ENCODE measurements at places on chromosomes 7 and 10.
A peak's percentile ranks its signal among the peaks of the same experiment; 100 is the strongest.

DNA sequence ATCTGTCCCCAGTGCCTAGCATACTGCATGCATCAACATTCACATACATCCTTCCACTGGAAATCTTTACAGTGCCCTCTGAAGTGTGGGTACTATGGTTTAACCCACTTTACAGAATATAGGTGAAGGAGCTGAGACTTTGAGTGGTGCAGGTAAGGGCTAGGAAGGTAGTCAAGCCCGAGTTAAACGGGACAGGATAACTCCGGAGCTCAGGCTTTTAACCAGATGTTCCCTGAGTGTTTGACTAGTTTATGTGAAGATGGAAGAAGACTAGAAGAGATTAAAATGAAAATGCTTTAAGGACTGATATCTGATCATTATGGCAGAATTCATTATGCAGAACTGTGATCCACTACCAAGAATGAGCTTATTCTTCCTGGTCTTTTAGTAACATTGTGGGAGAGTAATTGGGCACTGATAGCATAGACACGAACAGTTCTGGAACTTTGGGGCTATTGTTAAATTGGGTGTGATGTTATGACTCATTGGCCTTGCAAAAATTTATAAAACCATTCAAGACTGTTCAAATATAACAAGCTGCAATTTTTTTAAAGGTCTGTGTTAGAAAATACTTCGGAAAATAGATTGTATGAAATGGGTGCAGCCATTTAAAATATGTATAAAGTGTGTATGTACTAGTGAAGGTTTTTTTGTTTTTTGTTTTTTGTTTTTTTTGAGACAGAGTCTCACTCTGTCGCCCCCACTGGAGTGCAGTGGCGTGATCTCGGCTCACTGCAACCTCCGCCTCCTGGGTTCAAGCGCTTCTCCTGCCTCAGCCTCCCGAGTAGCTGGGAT is 4.4 kb downstream of the CUL1 start:
- DNase-seq: no peak

- no peak for DNase-seq
Observed at GRCh38 chr10:111993872-111994426, 189.6 kb downstream of the GPAM start.

GRCh38 chr10:66572700-66573099 is 353.1 kb upstream of the LRRTM3 start:
- no peak for DNase-seq

DNA sequence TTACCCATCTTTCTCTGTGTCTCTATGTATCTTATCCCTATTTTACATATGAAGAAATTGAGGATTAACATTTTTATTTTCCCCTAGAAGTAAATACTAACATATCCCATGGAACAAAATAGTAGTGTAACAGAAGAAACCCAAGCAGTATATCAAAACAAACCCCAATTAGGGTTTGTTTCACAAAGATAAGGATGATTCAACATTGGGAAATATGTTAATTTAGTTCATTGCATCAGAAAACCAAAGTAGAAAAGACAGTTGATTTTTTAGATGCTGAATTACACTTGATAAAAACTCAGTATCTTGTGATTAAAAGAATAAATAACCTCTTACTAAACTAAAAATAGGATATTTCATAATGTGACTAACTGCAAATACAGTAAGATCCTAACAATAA is 87.8 kb downstream of the GLCCI1 start:
- DNase-seq: no peak

GRCh38 chr10:57247271-57247670 is 886.2 kb upstream of the ZWINT start:
- DNase-seq: no peak

DNA sequence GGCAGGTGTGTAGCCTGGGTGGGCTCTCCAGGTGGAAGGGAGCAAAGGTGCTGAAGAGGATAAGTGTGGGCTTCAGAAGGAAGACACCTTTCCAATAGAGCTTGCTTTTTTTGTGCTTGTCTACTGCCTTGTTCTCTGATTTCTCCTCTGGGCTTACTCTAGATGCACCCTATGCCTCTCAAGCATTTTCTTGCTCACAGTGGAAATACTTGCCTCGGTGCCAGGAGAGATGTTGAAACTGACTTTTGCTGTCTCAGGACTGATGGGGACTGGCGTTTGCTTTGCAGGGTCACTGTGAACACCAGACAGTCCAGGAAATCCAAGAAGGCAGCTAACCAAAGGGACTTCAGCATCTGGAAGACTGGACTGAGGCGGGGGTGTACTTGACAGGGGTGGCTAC is 187.9 kb downstream of the SNX10 start:
- DNase-seq: no peak

DNA sequence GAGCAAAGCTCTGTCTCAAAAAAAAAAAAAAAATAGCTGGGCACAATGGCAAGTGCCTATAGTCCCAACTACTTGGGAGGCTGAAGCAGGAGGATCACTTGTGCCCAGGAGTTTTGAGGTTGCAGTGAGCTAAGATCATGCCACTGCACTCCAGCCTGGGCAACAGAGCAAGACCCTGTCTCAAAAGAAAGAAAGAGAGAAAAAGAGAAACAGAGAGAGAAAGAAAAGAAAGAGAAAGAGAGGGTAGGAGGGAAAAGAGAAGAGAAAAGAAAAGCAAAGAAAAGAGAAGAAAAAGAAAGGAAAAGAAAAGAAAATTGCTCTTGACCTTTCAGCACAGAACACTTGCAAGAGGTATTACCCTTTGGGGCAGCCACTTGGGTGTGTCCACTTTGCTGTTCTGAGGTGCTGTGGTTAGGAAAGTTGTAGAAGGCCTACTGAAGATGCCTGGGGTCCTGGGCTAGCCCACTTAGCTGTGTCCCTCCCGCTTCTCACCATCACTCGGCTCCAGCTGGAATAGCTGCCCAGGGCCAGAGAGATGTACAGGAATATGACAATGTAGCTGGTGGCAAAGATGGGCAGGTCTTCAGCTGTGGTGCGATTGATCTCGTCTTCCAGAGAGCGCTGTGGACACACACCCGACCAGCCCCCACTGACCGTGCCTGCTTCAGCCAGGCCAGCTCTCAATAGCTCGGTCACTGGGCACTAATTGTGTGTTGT is 5.6 kb downstream of the NPC1L1 start:
- no peak for DNase-seq

- DNase-seq: no peak
Observed at GRCh38 chr7:3888096-3888495, 587.0 kb downstream of the SDK1 start.

DNA sequence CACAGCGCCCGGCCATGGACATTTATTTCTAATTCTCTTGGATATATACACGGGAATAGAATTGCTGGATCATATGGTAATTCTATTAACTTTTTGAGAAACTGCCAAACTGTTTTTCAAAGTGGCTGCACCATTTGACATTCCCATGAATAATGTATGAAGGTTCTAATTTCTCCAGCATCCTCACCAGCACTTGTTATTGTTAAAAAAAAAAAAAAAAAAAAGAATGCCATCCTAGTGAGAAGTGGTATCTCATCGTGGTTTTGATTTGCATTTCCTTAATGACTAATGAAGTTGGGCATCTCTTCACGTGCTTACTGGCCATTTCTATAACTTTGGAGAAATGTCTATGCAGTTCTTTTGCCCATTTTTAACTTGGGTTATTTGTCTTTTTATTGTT is 13.5 kb downstream of the CNNM2 start:
- no peak for DNase-seq

GRCh38 chr7:37759526-37759925 is 76.0 kb downstream of the GPR141 start:
- DNase-seq: no peak

- no peak for DNase-seq
Observed at GRCh38 chr7:84394219-84394618, 199.6 kb upstream of the SEMA3A start.

DNA sequence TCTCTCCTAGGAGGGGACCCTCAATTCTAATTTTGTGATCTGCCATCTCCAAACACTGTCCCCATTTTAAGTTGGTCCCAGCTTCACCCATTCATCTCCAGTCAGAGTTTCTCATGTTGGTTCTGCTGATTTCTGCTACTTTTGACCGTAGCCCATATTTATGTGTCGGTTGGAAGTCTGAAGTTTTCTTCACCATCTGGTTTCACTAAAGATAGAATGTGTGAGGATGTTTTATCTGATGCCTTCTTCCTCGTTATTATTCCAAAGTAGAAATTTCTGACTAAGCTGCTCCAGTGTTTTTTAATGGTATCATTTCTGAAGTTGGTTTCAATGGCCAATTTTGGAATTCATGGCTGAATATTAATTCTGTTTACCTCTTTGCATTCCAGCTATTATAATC is 21.3 kb upstream of the IFIT2 start:
- DNase-seq: no peak

DNA sequence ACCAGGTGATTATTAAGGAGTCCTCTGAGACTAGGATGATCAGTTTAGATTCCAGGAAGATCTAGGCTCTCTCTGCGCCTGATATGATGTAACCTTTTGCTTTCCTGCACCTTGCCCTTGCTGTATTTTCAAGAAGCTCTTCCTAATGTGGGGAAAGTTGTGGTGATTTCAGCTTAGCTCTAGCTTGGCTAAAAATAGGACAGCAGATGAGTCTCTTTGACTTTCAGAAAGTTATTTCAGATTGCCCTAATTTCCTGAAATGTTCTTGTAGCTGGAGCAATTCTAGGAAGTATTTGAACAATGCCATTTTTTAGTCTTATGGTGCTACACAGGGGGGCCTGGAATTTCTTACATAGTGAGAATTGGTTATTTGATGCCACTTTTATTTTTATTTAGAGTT is 3.8 kb downstream of the LCOR start:
- DNase-seq: no peak

- DNase-seq: no peak
Observed at GRCh38 chr7:2651336-2651735, 19.6 kb downstream of the TTYH3 start.

DNA sequence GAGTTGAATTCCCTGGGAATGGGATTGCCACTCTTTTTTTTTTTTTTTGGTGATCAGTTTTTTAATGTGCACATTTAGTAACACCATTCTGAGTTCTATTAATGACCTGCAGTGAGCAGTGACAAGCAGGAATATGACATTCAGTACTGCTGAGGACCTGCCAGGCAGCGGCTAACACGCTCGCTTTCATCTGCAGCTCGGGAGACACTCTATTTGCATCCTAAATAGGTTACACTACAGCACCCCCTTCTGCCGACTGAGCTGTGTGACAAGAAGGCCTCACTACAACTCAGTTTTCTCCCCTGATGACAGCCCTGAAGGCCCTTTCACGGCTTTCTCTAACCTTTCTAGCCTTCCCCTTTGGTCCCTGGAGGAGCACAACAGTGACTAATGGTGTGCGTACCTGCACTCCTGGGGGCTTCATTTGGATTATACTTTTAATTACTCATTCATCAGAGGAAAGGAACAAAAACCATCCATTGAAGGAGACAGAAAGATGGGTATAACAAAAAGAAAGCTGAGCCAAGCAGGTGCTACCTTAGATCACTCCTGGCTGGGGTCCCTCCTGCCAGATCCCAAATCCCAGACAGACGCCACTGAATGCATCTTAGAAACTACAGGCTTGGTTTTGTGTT is 872.4 kb downstream of the LRMDA start:
- DNase-seq: peak; percentile 76

DNA sequence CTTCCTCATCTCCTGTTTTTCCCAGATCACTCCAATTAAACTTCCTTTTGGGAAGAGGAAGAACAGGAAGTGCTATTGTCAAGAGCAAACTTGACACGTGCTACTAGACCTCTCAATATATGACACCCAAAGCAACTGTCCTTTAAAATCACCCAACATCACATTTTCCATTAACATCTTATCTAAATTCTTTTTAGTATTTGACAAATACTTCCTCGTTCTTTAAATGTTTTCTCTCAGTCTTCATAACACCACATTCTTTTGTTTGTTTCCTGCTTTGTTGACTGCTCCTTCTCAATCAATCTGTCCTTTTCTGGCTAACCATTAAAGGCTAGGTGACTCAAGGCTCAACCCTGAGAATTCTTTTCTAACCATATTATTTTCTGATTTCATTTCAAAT is 7.1 kb upstream of the TFPI2 start:
- DNase-seq: no peak

- no peak for DNase-seq
Observed at GRCh38 chr10:97590082-97590747, 694 bp downstream of the C10orf62 start.

DNA sequence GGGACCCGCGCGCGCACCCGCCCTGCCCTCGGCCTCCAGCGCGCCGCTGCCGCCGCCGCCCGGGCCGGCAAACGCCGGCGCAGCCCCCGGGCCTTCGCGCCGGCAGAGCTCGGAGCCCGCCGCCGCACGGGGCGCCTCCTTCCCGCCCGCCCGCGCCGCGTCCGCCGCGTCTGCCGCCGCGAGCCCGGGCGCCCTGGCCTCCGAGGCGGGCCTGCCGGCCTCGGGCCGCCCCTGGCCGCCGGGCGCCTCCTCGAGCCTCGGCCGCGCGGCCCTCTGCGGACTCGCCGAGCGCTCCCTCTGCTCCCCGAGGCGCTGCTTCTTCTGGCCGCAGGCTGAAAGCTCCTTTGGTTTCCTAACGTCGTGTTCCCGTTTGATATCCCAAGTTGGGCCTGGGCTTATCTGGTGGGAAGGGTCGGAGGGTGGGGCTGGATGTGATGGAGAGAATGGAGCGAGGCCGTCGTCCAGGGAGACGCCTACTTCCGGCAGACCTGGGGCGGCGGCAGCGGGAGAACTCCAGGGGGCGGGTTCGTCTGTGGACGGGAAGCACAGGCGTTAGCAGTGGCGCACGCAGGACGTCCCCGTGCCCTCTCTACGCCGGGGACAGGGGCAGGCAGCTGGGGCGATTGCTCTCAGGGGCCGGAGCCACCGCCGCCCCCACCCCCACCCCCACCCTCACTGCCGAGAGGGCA is 221.0 kb downstream of the PHTF2 start:
- peak; percentile 96 for DNase-seq

GRCh38 chr7:148049068-148049467 is 541.5 kb upstream of the C7orf33 start:
- no peak for DNase-seq

GRCh38 chr10:130739757-130740145 is 571.8 kb downstream of the TCERG1L start:
- DNase-seq: no peak

DNA sequence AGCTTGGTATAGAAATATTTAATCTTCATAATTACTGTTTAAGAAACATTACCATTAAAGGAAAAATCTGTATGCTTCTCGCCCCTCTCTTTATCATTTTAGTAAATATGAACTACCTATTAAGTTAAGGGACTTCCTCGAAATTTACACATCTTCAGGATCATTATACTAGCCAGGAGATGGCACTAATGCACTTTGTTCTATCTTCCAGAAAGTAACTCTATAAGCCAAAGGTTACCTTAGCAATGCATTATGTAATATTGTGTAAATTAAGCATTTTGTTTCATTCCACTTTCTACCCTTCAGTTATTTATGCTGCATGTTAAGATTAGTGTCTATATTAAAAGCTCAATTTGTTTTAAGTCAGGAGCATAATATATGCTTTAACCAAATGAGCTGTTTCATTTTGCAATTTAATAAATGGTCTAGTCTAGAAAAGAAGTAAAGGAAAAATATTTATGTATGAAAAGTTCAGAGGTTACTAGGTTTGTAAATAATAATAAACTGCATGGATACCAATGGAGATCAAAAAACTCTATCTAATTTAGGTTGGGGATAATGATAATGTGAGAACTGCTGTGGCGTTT is 128.5 kb downstream of the ANKRD7 start:
- DNase-seq: no peak

GRCh38 chr10:73810735-73811465 is 498 bp downstream of the NDST2 start:
- peak; percentile 66 for DNase-seq

- DNase-seq: no peak
Observed at GRCh38 chr10:14742382-14742781, 32.3 kb downstream of the FAM107B start.

GRCh38 chr7:143018931-143019330 is 8.0 kb downstream of the OR9A2 start:
- DNase-seq: no peak
